Aortic smooth muscle cell (primary cell): ENCODE measurements at places on chromosomes 2 and 18. TPM values are rescaled to one million over a fixed set of nuclear protein-coding genes. Genes with fewer than 3 reads are reported as not detected.

The POTEE gene
- under 0.01 TPM in 1 of 2 replicates, not detected in the other for total RNA-seq

The SNED1 gene
- total RNA-seq = 37.2 and 59.5 TPM in 2 replicates

The PHLPP1 gene
- total RNA-seq = 4.0 and 5.7 TPM in 2 replicates

The ACVR2A gene
- 4.0 and 4.3 TPM in 2 replicates for total RNA-seq

The MDH1 gene
- 184 and 209 TPM in 2 replicates for total RNA-seq

The FSHR gene
- not detected in 2 replicates for total RNA-seq

The COL4A3 gene
- 16.2 and 23.5 TPM in 2 replicates for total RNA-seq

The PAIP2B gene
- total RNA-seq = 0.12 and 0.26 TPM in 2 replicates

The GALR1 gene
- not detected in 2 replicates for total RNA-seq

The CHRND gene
- not detected in 2 replicates for total RNA-seq

The INHA gene
- 0.13 and 0.25 TPM in 2 replicates for total RNA-seq

The SLC40A1 gene
- total RNA-seq = 22.6 and 69.0 TPM in 2 replicates

The LONRF2 gene
- 0.06 and 0.13 TPM in 2 replicates for total RNA-seq
